ENCODE measurements at places on chromosomes 3 and 15. TPM values are rescaled to one million over a fixed set of nuclear protein-coding genes. Genes with fewer than 3 reads are reported as not detected.

DNA sequence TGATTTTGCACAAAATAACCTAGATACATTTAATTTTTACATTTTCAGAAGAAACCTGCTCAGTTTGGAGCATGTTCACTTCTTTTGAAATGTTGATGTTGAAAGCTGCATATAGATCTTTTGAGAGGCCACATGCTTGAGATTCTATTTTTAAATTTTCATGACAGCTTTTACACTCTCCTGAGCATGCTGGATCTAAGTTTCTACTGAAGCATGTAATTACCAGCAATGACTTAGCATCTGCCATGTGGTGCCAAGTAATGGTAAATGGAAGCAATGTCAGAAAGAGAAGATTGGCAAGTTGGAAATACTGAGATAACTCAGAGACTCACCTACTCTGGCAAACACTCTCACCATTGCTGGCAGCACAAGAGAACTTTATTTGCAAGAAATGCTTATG is 310.6 kb downstream of the NSUN3 start:
- DNase-seq, result no peak

DNA sequence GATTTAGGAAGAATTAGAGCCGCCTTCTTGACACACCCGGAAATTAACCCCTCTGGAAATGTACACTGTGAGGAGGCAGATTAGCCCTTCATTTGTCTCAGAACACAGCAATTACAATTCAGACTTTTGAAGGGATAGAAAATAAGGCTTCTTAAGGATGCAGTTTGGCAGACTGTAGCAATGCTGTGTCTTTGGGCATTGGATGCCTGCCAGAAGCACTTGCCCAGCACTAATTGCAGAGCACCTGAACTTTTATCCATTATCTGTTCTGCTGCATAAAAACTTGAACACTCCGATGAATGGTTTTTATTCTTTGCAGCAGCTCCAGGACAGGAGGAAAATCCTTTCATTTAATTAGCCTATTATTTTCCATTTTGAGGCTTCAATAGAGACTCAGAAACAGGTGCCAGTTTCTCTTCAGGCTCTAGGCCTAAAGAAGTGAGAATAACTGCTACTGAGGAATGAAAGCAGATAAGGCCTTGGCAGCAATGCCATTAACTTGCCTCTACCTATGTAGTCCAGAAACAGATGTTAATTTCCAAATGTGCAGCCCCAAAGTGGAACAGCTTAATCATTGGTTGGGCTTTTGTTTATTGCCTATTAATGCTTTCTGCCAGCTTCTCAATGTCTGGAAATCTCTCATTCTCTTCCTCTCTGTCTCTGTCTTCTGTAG is 418.5 kb downstream of the NSUN3 start:
- no peak for DNase-seq

DNA sequence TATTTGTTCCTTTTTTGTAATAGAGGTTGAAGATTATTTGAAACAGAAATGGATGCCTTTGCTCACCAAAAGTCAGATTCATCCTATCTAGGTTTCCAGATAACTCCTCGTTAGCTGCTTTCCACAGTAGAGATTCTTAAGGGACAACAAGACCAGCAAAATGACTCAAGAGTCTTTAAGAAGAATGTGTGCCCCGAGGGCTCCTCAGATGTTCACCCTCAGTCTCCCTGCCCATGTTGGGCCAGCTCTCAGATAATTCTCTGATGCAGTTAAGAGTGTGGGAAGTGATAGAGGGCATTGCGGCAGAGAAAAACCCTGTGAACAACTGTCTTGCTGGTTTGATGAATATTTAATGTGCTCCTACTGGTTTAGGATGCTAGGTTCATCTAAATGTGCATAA is 251.1 kb downstream of the PTPRG start:
- no peak for DNase-seq

DNA sequence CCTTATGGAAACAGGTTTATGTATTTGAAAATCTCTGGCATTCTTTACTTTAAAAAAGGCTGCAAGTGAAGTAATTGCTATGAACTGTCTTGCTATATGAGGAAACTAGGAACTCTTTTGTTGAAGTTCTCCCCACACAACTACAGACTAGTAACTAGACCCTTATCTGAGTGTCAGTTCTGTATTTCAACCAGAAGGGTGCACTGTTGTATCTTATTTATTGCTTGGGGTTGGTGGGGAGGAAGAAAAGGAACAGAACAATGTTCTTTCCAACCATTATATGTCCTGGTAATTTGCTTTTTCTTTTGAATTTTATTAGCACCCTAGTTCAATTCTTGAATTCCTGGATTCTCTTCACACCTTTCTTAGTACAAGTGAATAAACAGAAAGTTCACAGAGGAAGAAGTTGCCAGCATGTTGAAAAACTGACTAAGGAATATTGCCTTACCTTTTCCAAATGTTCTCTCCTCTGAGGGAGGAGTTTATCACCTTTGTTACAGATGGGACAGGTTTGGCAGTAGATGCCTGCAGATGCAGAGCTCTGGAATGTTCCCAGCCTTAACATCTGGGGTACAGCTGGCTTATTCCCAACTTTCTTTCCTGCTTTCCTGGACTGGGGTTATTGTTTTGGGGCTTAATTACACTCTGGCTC is 162.4 kb upstream of the CFAP20DC start:
- no peak for DNase-seq

- no peak for DNase-seq
Measured at GRCh38 chr3:196700801-196701200, 11.2 kb downstream of the CEP19 start.

GRCh38 chr3:36738702-36739101 is 25.7 kb downstream of the DCLK3 start:
- DNase-seq, result no peak

- no peak for DNase-seq
Measured at GRCh38 chr3:43855674-43856299, 165.0 kb downstream of the ABHD5 start.

DNA sequence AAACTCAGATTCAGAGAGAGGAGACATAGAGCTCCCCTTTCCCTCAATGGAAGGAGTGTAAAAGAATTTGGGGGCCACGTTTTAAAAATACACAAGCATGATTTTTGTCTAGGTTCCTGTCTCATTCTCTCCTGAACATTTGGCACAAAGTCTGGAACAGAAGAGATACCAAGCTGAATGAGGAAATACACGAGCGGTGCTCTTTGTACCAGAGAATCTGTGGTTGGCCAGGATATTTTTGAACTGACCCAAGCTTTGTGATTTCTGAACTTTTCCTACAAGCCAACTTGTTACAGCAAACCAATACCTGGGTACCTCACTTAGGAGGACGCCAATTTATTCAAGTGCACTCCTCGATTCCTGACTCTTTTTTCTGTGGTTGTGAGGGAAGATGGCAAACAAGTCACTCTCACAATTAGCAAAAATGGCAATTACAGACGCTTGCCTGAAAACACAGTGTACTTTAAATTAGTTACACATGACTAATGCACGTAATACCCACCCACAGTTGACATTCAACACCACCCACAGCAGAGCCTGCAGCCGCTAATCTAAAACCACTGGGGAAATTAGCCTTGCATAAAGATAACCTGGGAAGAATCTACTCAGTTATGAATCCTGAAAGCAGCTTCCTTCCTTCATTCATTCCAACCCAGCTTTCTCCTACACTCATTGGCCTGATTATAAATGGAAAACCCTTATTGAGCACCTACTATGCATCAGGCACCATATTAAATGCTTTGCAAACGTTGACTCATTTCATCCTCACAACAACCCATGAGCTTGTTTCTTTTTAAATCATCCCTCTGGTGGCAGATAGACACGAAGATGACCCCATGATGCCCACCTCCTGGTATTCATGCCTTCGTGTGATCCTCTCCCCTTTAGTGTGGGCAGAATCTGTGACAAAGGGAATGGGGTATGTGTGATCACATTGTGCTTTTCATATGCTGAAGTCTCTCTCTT is 293.5 kb downstream of the KBTBD8 start:
- no peak for DNase-seq

GRCh38 chr3:26827169-26827568 is 204.6 kb downstream of the LRRC3B start:
- DNase-seq, result no peak

GRCh38 chr15:41513506-41514227 is at the start of gene LTK:
LTK (minus strand) TSS chr15:41513827; CDS start chr15:41513709, 118 bp downstream.
- DNase-seq, result no peak

DNA sequence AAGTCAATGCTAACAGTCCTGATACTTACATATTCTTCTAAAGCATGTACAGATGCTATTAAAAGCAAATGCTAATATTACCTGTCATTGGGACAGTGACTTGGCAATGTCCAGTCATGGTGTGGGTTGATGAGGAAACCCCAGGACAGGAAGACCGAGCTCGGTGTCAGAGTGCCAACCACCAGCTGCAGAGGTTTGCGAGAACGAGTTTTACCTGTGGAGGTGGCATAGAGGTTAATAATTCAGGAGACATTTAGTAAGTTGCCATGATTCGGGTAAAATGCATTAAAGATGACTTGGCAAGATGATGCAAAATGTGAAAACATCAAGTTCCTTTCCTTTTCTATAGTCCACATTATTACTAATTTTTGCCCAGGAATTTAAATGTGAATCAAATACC is 94.5 kb downstream of the ABI3BP start:
- DNase-seq, result no peak

DNA sequence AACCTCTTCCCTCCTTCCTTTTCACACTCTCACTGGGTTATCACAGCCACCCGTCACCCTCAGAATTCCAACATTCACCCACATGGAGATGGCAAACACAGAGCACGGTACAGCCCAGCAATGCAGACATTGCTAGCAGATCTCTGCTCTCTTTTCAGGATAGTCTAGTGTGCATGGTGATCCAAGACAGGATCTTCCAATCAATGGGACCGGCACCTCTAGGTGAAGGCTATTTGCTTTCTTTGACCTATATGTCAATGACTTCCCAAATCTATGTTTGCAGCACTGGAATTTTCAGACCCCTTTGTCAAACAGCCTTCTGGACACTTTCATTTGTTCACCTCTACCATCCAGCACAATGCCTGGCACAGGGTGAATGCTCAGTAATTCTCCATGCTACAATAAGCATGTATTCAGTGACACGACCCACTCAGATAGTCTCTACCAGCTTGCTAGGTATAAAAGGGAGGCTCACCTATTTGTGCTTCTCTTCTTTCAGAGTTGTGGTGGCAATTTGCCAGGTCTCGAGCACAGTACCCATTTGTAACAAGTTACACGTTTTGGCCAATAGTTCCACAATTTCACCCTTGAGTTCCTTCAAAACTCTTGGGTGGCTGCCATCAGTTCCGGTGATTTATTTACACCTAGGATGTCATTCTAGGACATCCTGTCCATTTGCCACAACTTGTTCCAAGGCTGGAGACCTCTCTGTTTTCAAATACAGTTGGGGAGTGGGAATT is 279.1 kb upstream of the ICE2 start:
- DNase-seq, result no peak

- DNase-seq, result no peak
Measured at GRCh38 chr15:31523027-31523654, 196.5 kb downstream of the KLF13 start.

DNA sequence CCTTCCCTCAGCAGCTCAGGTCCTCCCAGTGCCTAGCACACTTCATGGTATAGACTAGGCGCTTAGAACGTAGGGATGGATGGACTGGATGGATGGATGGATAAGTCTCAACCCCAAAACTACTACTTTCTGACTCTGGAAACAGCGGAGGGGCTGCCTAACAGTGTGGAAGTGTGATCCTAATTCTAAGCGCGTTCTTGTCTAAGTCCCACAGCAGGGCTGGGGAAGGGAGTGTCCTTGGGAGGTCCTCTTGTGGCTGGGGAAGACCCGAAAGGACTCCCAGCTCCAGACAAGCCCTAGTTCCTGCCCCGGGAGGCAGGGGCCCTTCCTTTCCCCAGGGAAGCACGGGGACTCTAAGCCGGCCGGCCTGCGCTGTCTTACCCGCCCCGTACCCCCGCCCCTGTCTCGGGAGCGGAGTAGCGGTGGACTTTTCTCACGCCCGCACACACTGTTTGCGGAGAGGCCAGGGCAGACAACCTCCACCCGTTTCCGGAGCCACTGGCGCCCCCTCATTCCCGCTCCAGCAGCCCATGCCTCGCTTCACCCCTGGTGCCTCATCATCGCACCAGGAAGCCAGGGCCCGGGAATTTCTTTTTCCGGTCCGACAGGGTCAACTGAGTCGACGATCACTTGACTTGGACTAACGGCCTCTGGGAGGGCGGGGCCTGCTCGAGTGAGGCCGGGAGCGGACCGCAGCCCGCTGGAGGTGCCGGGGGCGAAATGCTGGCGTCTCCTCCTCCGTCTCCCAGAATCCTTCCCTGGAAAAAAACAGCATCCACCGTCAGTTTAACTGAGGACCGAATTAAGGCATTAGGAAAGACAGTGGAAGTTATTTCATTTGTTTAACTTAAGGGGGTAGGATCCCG is 133.3 kb downstream of the TBC1D2B start:
- DNase-seq, result peak; percentile 95

DNA sequence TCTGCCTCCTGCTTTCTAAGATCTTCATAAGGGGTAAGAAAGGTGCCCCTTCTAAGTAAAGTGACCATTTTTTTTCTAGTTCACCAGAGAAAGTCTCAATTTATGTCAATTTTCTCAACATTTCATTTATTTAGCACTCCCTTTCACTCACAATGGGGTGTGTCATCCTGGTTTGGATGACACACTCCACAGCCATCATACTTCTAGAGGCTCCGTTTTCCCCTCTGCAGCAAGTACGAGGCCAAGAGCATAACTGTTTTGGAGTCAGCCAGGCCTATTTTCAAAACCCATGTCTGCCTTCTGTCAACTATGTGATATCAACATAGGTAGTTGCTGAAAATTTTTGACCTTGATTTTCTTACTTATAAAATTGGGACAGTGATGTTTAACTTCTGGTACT is 703.2 kb downstream of the NLGN1 start:
- no peak for DNase-seq

DNA sequence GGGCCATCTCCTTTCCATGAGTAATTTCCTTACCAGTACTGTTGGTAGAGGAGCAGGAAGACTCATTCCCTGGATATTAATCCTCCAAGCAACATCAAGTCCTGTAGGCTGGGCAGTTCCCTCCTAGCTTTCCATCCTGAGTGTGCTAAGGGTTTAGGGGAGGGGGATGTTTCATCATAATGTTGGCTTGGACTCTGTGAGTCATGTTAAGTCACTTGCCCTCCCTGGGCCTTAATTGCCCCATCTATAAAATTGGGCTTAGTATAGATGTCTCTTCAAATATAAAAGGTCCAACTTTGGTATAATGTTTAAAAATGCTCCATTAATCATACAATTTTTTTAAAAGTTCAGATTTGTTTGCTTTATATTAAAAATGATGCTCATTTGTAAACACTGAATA is 52.7 kb downstream of the TLE3 start:
- no peak for DNase-seq

The ADAMTS17 gene
- 2.3 TPM for total RNA-seq

The RUBCN gene
- total RNA-seq, result 24.3 TPM

The LXN gene
- total RNA-seq, result 30.3 TPM

The ECT2 gene
- 9.1 TPM for total RNA-seq

The PCLAF gene
- 0.35 TPM for total RNA-seq

The TMEM212 gene
- not detected for total RNA-seq

The CCDC71 gene
- 19.4 TPM for total RNA-seq

The GOLGA8H gene
- 0.45 TPM for total RNA-seq

The CASR gene
- total RNA-seq, result not detected

The SERPINI1 gene
- total RNA-seq, result 2.2 TPM

The SPATA12 gene
- total RNA-seq, result not detected
